ENCODE measurements at places on chromosomes 1 and 21.

DNA sequence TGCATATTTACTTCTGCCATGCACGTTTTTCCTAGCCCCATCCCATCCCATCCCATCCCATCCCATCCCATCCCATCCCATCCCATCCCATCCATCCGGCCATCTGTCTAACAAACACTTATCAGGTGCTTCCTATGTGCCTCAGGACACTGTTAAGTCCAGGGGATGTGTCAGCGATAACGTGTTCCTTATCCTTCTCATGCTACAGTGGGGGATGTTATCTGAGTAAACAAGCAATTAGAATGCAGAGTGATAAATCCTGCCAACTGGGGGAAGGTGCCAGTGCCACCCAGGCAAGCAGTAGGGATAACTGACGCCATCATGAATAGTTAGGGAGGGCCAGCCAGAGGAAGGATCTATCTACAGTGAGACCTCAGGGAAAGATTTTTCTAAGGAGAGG, 304.2 kb downstream of the CAMTA1 start:
- DNase-seq: no peak

DNA sequence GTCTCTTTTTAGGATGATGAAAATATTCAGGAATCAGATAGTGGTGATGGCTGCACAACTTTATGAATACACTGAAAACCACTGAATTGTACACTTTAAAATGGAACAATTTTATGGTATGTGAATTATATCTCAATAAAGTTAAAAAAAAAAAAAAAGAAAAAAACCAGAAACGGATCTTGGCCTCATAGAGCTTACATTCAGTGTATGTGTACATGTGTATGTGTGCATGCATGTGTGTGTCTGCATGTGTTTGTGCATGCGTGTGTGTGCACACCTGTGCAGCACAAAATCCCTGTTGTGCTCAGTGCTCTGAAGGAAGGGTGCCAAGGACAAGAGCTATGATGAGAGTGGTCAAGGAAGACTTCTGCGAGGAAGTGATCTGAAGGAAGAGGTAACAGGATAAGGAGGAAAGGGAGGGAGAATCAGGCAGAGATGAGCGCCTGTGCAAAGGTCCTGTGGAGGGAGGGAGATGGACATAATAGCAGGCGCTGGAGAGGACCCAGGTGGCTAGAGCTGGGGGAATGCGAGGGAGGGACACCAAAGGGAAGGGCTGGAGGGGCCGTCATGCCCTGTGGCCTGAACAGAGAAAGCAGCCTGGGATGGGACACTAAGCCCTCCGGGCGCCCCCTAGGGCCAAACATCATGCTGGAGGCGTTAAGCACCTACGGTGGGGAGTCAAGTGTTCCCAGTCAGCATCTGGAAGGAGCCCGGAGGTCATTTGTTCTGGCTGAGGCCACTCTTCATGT, 25.2 kb downstream of the NKAIN1 start:
- no peak for DNase-seq

- no peak for DNase-seq
Observed at GRCh38 chr1:206797534-206798383, 25.5 kb upstream of the IL10 start.

GRCh38 chr1:11797525-11798216, 8.1 kb downstream of the MTHFR start:
- DNase-seq: no peak

GRCh38 chr1:1306661-1307260, 969 bp downstream of the ACAP3 start:
- DNase-seq: no peak

- DNase-seq: no peak
Observed at GRCh38 chr1:164180824-164181223, 378.2 kb upstream of the PBX1 start.

DNA sequence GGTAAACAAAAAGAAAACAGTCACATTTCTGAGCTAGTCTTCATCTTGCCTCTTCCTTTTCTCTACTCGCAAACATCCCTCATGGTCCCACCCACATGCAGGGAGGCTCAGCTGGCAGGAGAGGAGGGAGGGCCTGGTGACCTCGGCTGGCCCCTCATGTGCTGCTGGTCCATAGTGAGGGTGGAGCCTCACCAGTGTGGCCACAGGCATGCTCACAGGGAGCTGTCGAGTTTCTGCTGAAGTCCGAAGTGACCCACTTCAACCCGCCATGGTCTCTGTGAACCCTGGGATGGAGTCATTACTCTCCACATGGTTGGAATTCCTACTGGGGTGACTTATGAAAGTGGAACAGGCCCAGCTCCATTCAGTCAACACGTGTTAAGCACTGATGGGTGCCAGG, 253.4 kb downstream of the RHOU start:
- peak; percentile 51 for DNase-seq

DNA sequence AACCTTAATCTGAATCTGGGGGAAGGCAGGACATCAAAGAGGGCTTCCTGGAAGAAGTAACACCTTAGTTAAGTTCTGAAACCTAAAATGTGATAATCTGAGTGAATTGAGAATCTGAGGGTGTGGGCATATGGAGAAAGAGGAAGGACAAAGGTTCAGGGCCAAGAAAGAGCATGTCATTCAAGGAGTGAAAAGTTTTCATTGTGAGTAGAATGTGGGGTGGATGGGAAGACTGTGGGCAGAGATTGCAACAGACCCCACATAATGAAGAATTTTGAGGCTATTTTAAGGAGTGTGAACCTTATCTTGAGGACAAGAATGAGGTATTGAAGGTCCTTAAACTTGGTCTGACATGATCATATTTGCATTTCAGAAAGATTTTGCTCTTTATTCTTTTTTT, 227.2 kb downstream of the PTGER3 start:
- peak; percentile 49 for DNase-seq

DNA sequence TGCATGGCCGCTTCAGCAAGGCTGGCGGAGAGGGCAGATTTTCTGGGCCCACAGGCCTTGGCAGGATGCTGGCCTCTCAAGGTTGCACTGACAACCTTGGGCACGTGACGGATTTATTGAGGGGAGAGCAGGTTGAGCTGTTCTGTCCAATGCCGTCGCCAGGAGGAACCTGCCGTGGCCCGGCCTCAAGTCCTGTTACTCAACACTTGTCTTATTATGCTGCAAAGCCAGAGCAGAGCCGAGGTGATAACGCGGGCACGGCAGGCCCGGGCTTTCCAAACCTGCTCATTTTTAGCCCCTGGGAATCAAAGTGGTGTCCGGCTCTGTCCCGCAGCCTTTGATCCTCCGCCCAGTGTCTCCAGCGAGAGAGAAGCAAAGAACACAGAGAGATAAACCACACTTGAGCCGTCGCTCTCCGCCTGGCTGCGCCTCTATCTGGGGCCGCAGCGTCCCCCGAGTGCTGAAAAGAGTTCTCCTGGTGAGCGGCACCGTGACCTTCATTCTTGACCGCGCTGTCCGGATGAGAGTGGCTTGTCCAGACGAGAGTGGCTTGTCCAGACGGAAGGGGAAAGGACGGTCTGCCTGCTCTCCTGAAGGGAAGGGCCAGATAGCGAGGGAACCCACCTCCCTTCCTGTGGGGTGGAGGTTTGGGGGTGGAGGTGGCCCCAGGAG, 162.3 kb upstream of the ARHGEF16 start:
- DNase-seq: no peak

GRCh38 chr1:174158767-174159251, 511 bp upstream of the RABGAP1L start:
- DNase-seq: peak; percentile 19

DNA sequence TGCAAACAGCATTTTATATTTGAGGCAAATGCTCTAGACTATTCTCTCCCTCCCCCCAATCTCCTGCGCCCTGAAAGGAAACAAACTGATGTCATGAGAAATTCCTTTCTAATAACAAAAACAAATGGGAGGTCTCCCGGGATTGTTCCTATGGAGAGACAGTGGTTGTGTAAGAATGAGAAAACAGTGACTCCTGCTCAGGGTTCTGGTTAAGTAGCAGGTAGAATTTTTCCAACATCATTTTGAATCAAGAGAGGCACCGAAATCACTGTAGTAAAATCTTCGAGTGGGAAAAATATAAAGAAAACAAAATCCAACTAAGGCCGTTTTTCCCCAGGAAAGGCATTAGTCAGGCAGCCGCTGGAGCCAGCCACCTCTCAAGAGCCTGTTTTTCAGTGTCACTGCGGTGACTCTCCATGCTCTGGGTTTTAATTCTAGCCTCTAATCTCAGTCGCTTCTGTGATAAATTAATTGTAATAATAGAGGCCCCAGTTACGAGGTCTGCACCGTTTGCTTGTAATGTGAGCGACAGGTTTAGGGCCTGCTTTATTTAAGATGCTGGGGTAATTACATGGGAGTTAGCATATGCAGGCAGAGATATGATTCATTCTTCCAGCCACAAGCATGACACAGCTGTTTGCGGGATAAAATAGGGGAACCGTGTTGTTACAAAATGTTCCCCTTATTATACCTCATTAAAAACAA, 80.3 kb downstream of the RNF220 start:
- peak; percentile 92 for DNase-seq

DNA sequence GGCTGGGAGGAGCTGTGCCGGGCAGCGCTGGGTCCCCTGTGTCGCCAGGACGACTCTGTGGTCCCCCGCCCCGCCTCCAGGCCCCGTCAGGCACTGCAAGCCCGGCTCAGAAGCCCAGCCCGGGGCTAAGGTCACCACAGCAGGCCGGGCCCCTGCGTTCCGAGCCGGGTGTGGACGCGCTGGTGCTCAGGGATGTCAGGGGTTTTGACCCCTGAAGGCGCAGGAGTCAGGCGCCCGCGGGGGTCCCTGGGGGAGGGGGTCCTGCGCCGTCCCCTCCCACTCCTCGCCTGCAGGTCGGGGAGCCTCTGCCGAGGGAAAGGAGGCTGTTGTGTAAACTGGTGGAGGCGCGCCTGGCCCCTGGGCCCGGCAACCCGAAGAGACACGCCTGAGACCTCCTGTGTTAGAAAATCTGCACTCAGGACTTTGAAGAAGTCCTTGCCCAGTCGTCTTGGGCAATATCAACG, 23.7 kb upstream of the TMEM54 start:
- DNase-seq: peak; percentile 51

DNA sequence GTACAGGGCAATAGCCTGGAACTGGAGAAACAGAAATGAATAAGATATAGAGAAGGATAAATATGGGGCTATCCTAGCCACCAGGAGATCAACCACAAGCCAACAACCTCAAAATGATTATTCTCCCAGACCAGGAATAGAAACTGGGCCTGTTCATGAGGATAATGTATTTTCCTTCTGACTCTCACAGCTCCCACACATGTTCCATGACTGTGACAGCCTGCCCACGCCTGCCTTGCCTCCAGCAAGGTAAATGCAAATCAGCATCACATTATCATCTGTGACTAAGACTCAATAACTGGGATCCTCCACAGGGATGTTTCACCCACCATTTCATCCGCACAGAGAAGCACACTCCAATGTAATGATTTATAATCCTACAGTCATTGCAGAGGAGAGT, 3.3 kb downstream of the ENSA start:
- DNase-seq: peak; percentile 45
